ENCODE measurements at places on chromosomes 16 and 17.

GRCh38 chr17:1272701-1273100 is 2.5 kb downstream of the BHLHA9 start:
- no peak for DNase-seq

GRCh38 chr16:87780385-87780989 is 14.7 kb upstream of the KLHDC4 start:
- DNase-seq = no peak

DNA sequence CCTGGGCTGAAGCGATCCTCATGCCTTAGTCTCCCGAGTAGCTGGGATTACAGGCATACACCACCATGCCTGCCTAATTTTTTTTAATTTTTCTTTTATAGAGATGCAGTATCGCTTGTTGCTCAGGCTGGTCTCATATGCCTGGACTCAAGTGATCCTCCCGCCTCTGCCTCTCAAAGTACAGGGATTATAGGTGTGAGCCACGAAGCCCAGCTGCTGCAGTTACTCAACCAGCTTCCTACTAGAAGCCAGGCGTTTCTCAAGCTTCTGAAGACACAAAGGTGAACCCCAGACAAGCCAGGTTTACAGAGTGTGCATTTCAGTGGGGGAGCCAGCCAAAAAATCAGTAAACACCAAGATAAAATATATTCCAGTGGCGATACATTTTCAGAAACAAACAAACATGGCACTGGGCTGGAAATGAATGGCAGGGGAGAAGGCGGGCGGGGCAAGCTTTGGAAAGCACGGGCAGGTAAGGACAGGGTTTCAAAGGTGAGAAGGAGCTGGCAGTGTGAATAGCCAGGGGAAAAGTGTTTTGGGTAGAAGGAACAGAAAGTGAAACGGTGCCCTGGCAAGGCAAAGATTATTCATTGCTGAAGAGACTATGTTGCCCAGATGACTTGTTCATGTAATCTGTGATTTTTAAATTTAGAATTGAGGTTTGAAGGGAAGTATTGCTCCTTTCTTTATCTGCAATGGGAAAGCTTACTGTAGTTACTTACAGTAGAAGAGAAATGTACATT is 471.1 kb downstream of the WWOX start:
- no peak for DNase-seq

GRCh38 chr16:30009990-30010843 is 610 bp downstream of the DOC2A start:
- no peak for DNase-seq

- no peak for DNase-seq
These were observed 432.5 kb downstream of the CDH13 start for GRCh38 chr16:83059237-83059636.

DNA sequence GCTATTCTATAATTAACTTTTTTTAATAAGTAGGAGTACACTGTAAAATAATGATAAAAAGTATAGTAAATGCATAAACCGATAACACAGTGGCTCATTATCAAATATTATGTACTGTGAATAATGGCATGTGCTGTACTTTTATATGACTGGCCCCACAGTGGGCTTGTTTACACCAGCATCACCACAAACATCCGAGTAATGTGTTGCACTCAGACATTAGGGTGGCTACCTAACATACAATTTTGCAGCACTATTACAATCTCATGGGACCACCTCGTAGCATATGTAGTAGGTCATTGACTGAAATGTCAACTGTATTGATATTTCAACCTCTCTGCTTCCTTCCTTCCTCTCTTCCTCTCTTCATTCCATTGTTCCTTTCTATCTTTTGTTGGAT is 51.7 kb downstream of the TBX4 start:
- no peak for DNase-seq

GRCh38 chr16:75062976-75063346 is 53.6 kb downstream of the LDHD start:
- no peak for DNase-seq

GRCh38 chr17:74729368-74729767 is 7.7 kb upstream of the RAB37 start:
- DNase-seq = no peak

DNA sequence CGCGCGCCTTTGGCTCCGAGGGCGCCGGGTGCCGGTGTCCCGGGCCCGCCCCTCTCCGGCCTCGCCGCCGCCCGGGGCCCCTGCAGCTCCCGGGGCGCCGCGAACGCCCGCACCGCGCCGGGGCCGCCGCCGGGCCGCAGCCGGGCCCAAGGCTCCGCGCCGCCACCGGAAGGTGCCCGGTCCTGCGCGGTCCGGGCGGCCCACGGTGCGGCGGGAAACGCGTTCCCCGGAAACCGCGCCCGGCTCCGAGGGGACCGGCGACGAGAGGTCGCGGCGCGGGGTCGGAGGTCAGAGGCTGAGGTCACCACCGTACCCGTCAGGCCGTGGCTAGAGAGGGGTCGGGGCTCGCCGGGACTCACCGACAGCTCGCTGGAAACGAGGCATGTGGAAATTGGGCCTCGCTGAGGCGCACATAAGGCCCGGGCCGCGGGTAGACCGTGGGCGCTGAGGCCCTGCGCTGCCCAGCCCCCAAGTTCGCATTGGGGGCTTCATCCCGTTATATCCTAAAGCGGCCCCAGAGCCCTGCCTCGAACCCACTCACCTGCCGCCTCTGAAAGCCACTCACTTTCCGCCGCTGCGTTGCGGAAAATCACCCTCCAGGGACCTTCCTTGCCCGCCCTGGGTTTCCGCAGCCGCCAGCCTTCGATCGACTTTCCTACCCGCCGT is at the start of gene DUS1L:
TSS of gene DUS1L (minus strand) at position 167 of the 666 bp plus-strand sequence. CDS start 745 bp downstream, outside the sequence.
- DNase-seq = no peak

DNA sequence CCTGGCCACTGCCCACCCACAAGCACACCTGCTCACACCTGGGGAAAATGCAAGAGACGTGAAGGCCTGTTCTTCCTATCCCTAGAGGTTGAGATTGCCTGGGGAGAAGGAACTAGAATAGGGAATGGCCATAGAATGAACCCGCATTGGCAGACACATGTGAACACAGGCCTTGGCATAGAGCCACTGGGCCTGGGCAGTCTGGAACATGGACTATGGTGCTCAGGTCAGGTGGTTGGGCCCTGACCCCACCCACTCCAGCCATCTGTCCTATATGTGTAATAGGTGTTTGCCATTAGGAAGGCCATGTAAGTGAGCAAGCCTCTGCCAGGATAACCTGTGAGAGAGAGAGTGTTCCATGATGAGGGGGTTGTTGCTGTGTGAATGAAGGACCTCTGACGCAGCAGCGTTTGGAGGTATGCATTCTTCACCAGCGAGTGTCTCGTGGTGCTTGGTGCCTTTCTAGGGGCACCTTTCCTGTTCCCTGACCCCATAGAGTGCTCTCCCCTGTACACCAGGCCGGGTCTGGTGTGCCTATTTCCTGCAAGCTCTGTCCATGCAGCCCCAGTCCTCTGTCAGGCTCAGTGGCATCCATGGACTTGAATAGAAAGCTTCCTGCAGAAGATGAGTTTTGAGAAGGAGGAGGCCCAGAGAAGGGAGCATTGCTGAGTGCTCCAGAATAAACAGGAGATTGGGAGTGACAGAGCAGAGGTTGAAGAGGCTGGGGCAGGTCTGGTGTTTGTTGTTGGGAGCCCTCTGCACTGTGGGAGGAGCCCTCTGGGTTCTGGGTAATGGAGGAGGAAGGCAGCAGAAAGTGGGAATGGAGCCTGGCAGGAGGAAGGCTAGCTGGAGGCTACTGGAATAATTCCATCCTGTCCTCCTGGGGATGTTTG is 15.6 kb downstream of the CTRL start:
- no peak for DNase-seq

DNA sequence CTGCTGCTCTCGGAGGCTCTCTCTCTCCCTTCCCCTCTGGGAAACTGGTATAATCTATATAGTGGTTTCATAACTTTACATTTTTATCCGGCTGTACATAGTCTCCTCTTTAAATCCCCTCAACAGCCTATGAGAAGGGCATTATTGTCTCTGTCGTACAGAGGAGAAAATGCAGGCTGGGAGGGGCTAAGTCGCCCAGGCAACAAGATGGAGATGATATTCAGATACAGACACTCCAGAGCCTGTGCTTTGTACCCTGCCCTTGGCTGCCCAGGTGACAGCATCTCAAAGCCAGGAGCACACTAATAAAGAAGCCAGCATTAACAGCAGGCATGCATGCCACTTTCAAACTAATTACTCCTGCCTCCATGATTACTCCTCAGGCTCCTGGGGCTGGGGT is 4.7 kb upstream of the EIF1 start:
- DNase-seq = no peak

DNA sequence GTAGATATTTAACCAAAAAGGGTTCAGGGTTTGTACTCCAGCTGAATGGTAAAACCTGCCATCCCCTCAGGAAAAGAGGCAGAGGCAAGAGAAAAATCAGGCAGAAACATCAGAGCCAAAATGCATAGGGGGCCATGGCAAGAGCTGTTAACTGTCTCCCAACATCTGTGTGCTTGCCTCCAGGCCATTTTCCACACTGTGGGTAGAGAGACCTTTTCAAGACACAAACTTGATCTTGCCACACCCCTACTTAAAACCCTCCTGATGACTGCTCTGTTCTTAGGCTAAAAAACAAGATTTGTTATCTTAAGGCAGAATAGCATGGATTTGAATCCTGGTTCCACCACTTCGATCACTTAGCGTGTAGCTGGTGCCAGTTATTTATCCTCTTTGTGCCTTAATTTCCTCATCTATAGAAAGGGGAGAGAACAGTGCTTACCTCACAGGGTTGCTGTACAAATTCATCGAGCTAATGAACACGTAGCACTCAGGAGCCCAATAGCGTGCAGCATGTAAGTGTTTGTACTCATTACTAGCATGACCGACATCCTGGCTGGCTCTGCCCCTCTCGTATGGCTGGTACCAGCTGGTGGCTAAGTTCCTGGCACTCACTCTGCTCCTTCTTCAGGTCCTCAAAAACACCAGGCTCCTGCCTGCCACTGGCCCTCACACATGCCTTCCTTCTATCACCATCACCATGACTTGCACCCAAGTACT is 25.8 kb downstream of the STAT3 start:
- no peak for DNase-seq
